ENCODE measurements at places on chromosomes 1 and 21. TPM values are rescaled to one million over a fixed set of nuclear protein-coding genes. Genes with fewer than 3 reads are reported as not detected.

GRCh38 chr1:87273291-87273690 is 55.4 kb upstream of the LMO4 start:
- H3K27ac ChIP-seq: no peak overlapping the region
- H3K4me3 ChIP-seq: no peak overlapping the region
- no peaks in the 10 kb centered on the region for H3K4me1 ChIP-seq
- peaks cover 3% of the 10 kb centered on the region for H3K27me3 ChIP-seq
- H3K36me3 ChIP-seq: no peaks in the 10 kb centered on the region
- DNase-seq: no peak

DNA sequence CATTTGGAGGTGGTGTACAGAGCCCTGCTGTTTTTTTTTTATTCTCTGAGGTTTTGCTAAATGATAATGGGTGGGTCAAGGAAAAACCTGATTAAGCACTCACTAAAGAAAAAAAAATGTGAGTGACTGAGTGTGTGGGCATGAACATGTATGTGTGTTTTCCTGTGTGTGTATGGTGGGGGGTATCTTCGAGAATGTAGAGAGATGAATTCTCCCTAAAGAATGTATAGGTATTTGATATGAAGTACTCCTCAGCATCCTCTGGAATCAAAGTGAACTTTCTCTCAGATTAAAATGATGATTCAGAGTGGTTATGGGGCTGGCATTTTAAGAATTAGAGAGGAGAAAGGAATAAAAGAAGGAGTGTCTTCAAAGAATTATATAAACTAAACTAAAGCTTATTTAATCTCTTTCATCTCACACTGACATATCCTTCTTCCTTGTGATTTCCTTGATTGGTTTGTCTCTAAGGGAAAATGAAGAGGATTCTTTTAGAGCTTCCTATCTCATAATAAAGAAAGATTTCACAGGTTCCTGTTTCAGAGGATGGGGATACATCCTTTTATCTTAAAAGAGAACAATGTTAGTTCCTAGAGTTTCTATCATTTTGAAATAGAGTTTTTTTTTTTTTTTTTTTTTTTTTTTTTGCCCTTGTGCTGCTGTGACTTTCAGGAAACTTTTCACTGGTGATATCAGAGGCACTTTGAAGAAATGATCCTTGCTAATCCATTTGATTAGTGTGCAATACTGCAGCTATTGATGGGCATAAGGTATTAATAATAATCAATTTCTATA is 23.9 kb downstream of the S1PR1 start:
- peak overlapping the region; percentile 4 for H3K4me3 ChIP-seq
- H3K36me3 ChIP-seq: peaks cover 8% of the 10 kb centered on the region
- DNase-seq: no peak
- H3K27ac ChIP-seq: peak overlapping the region; percentile 21

DNA sequence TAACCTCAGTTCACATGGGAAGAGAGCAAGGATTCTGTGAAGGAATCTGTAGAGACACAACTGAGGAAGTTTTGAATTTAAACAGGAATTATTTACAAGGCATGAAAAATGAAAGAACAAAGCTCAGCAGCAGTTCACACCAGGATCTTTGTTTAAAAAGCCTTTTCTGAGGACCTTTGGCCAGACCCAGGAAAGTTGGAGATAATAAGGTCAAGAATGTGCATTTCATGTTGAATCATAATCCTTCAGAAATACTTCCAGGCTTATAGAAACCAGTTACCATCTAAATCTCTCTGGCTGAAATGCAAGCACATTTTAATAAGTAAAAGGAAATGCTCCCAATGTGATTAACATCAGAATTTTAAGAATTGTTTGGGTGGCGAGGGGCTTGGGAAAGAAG is 2.7 kb downstream of the CLIC6 start:
- H3K36me3 ChIP-seq: no peaks in the 10 kb centered on the region
- H3K4me1 ChIP-seq: peaks cover 6% of the 10 kb centered on the region
- no peak overlapping the region for H3K27ac ChIP-seq
- H3K27me3 ChIP-seq: peaks cover 67% of the 10 kb centered on the region
- peak overlapping the region; percentile 29 for H3K4me3 ChIP-seq
- no peak for DNase-seq

DNA sequence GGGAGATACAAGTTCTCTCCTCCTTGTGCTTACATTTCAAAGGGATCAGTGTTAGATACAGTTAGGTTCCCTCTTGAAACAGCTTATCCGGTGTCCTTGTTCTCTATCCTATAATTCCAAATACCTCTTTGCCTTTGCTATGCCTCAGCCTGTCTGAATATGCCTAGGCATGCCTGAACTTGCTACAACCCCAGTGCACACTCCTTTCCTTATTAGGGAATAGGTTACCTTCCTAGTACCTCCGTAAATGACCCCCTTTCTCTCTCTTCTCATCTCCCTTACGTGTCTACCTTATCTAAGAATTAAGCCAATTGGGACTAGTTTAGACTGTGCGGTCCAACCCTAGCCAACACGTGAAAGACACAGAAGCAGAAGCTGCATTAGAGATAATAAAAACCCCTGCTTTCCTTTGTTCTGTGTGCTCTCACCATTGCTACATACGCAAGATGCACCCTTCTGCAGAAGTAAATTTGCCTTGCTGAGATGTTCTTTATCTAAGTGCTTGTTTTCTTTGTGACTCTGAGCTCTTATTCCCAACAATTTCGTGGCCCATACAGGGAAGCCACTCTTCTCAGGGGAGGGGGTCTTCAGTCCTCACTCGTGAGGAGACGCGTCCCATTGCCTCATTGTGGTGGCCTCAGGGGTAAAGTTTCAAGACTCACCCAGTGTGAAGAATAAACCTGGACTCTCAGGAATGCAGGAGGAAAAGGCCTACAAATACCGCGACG is 802.1 kb downstream of the PLA2G4A start:
- no peaks in the 10 kb centered on the region for H3K4me1 ChIP-seq
- no peaks in the 10 kb centered on the region for H3K27me3 ChIP-seq
- H3K27ac ChIP-seq: no peak overlapping the region
- H3K36me3 ChIP-seq: no peaks in the 10 kb centered on the region
- no peak for DNase-seq
- no peak overlapping the region for H3K4me3 ChIP-seq

- H3K4me1 ChIP-seq: no peaks in the 10 kb centered on the region
- peaks cover 11% of the 10 kb centered on the region for H3K36me3 ChIP-seq
- no peak overlapping the region for H3K27ac ChIP-seq
- DNase-seq: no peak
These were observed 79.9 kb downstream of the MORN1 start for GRCh38 chr1:2311184-2312032.

DNA sequence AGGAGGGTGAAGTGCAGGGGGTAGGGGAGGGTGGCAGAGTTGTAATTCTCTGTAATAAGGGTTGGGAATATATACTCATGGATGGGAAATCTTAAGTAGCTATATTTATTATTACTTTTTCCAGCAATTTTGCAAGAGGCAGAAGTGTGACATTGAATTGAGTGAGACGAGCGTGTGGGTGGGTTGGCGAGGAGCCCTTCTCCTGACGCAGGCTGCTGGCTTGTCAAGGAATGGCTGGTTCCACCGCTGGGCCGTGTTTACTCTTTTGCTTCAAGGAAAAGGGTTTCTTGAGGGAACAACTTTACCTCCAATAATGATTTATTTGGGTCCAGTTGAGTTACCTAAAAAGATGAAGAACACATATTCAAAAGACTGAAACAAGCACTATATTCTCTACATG is 17.9 kb upstream of the DMRTA2 start:
- no peak for DNase-seq
- no peaks in the 10 kb centered on the region for H3K27me3 ChIP-seq
- H3K36me3 ChIP-seq: peaks cover 11% of the 10 kb centered on the region
- H3K4me3 ChIP-seq: no peak overlapping the region

The KMO gene
- total RNA-seq: not detected

The PIGR gene
- total RNA-seq: not detected

The DNALI1 gene
- total RNA-seq: not detected

The FCAMR gene
- not detected for total RNA-seq
